Activated T-cell treated with anti-CD3 and anti-CD28 coated beads, Interleukin-2, amount 50 U/mL, for 72 hours (primary cell): ENCODE measurements at places on chromosomes 13 and 19. TPM values are rescaled to one million over a fixed set of nuclear protein-coding genes. Genes with fewer than 3 reads are reported as not detected.

The UBAC2 gene
- total RNA-seq, result 76.7 TPM

The OR4F17 gene
- total RNA-seq, result not detected

The ZNF329 gene
- 9.8 TPM for total RNA-seq

The KRTDAP gene
- total RNA-seq, result not detected

The CAMSAP3 gene
- 1.7 TPM for total RNA-seq

The C13orf42 gene
- total RNA-seq, result not detected

The EXOC3L2 gene
- not detected for total RNA-seq

The TPTE2 gene
- 0.22 TPM for total RNA-seq

The CGB8 gene
- not detected for total RNA-seq

The FFAR3 gene
- 6.6 TPM for total RNA-seq

The C13orf46 gene
- 6.9 TPM for total RNA-seq

The ZNF578 gene
- total RNA-seq, result 1.9 TPM

The ADGRE3 gene
- total RNA-seq, result not detected

The SMIM17 gene
- total RNA-seq, result 0.36 TPM

The ZNF844 gene
- 3.6 TPM for total RNA-seq
